ENCODE measurements at places on chromosomes 4 and X.

DNA sequence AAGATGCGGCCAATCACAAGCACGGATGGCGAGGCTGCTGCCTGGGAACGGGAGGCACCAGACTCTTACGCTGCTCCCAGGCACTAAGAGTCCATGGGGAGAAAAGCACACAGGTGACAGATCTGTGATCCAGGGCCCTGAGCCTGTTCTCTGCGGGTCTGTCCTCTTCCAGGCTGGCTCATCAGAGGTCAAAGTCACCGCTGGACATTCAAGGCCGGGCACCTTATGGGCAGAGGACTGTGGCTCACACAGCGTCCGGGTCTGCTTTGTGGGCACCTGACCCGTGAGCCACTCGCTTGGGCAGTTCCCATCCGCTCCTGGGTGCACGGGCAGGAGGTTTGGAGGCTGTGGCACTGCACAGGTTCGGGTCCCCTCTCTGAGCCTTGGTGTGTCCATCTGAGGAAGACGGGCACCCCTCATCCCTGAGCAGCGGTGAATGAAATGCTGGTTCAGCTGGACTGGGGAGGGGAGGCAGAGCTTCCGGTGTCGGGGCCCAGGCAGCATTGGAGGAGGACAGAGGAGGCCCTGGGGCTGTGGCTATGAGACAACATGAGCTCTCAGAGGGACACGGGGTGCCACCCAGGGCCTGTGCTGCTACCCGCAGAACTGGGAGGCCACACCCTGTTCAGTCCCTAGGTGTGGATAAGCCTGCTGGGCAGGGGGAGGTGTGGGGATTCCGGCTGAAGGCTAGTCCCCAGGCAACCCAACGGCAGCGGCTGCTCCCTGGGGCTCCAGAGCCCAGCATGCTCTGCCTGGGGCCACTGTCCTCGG is 61.2 kb upstream of the AFAP1 start:
- no peak for DNase-seq

DNA sequence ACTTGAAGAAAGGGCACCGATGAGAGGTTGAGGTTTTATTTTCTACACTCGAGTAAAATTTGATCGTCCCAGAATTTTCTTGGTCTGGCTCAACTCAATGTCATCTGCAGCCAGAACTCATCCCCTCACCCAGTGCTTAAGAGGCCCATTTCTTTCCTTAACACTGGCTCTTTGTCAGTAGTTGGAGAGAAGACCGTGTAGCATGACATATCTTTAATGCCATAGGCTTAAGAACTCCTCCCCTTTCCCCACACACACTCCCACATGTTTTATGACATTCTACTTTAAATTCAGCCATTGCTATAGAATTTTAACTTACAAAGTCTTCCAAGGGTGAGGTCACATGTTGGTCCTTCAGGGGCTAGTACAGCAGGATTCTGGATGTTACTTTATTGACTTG is 44.2 kb upstream of the ZNF827 start:
- DNase-seq, result no peak

DNA sequence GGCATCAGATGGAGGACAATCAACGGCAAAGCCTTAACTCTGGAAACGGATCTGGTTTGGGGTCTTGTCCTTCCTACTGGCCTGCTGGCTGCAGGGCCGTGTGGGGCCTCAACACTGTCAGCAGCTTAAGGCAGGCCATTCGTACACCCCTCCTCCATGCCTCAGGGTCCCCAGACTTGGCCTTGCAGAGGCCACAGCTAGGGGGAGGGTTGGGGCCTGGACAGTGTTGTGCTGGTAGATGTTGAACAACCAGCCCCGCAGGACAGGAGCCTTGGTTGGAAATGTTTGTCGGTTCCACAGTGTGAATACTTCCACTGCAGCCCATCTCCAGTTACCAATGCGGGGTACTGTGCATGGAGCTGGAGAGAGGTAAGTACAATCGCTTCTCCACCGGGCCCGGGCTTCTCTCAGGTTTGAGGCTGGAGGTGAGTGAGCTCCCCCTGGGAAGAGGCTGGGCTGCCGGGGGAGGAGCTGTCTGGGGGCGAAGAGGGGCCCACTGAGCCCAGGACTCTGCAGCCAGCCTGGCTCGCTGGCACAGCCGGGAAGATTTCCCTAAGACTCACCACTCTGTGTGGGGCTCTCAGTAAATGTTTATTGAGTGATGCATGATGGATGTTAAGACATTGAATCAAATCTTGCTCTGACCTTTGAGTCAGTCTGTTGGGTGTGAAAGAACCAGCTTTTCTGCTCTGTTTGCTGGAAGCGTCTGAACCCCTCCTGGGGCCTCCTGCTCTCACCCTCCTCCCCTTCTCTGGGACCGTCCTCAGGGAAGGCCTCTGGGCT is 19.7 kb upstream of the GPR78 start:
- DNase-seq, result no peak

- DNase-seq, result no peak
Observed at GRCh38 chr4:68077301-68077700, 52.4 kb downstream of the TMPRSS11F start.

GRCh38 chrX:150324035-150324728 is 38.9 kb upstream of the MAMLD1 start:
- no peak for DNase-seq

DNA sequence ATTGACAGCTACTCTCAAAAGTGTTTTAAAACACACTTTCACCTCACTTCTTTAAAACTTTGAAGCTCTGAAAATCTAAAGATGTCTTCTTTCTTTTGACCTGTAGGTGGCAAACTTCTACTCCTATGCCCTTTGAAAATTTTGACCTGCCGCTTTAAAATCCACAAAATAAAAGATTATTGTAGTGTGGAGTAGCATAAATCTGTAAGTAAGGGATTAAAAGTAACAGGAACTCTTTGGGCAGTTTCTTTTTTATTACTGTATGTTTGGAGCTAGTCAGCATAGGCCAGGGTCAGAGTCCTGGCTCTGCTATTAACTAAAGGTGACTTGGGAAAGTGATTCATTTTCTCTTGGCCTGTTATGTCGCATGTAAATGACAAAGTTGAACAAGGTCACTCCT is 25.5 kb downstream of the BBS12 start:
- DNase-seq, result no peak

- DNase-seq, result no peak
Observed at GRCh38 chr4:174107746-174108354, 175.6 kb downstream of the FBXO8 start.

DNA sequence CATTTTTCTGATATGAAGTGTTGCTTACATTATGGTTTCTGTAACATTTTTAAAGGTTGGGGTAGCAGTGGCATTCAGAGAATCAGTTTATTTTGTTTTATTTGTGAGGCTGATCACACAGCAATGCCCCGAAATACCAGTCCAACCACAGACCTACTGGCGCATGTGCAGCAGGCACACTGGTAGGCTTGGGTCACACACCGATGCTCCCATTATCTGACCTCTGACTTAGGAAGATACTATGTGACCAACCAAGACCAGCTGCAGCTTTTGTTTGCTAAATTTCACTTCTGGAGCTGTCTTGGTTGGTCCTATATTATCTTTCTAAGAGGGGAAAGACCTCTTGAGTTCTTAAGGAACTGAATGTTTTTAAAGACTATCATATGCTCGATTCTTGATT is 18.7 kb downstream of the PGM2 start:
- DNase-seq, result no peak

DNA sequence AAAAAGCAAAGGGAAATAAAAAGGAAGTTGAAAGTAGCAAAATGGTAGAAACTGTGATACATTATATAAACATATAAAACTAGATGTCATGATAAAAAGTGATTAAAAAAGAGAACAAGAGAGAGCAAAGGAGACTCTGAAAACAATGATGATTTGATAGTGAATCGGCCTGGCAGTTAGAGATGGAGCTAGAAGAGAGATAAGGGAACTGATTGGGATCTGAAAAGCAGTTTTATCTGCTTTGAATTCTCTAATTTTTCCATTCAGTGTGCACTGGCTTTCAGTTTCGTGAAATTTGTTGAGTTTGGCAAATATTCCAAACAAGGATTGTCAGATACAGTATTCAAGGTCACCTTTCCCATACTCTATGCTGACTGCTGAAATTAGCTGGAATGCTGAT is 21.9 kb upstream of the CCSER1 start:
- no peak for DNase-seq
